ENCODE measurements at places on chromosomes 4 and X. TPM values are rescaled to one million over a fixed set of nuclear protein-coding genes. Genes with fewer than 3 reads are reported as not detected.

The PRICKLE3 gene
- total RNA-seq, result 10.8 TPM

The ATP1B4 gene
- not detected for total RNA-seq

The C1QTNF7 gene
- total RNA-seq, result not detected

The RS1 gene
- not detected for total RNA-seq

The ZMAT1 gene
- total RNA-seq, result not detected

The MAGEC1 gene
- total RNA-seq, result not detected

DNA sequence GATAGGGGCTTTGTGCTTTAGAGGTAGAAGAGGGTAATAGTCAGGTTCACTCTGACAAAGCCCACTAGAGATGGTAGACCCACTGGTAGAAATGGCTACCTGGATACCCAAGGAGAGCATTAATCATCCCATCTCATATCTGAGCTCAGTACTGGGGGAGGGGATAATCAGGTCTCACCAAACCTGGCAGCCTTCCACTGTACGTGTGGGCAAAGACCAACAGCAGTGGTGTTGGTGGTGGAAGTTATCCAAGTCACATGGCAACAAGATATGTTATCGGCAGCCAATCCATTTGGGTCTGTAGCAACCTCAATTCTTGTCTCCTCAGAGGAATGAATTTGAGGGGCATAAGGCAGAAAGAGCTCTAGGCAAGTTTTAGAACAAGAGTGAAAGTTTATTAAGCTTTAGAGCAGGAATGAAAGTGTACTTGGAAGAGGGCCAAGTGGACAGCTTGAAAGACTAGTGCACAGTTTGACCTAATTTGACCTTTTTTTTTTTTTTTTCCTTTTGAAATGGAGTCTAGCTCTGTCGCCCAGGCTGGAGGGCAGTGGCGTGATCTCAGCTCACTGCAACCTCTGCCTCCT is 67.0 kb upstream of the CXCL13 start:
- H3K27me3 ChIP-seq, result peaks cover 68% of the 10 kb centered on the region
- no peak for DNase-seq
- H3K4me1 ChIP-seq, result no peaks in the 10 kb centered on the region
- H3K36me3 ChIP-seq, result no peaks in the 10 kb centered on the region

DNA sequence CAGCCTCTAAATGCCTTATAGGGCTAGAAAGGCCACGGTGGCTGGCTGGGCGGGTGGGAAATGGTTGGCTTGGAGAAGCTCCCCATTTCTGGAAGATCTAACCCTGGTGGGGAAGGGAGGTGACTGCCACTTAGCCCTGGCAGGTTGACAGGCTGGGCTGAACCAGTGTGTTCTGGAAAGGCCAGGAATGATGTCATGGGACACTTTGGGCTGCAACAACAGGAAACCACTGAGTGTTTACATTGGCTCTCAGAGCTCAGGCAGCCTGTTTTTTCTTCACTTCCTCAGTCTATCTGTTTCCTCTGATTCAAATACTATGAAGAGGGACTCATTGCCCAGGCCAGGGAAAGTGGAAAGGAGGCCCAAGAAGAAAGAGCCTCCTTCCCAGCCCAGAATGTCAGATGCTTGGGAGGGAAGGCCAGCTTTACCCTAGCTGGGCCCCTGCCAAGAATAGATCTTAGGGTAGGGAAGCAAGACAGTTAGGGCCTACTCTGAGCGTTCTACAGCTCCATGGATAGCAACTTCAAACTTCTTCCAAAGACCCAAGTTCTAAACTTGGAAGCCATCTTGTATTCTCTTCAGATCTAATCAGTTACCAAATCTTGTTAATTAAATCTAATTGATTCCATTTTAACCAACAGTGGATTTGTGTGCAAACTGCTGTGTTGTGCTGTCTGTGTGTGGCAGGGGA is 65.8 kb upstream of the MSN start:
- H3K27ac ChIP-seq, result peak overlapping the region; percentile 78
- no peak overlapping the region for H3K4me3 ChIP-seq
- H3K36me3 ChIP-seq, result no peaks in the 10 kb centered on the region
- no peaks in the 10 kb centered on the region for H3K27me3 ChIP-seq
- H3K4me1 ChIP-seq, result peaks cover 26% of the 10 kb centered on the region

DNA sequence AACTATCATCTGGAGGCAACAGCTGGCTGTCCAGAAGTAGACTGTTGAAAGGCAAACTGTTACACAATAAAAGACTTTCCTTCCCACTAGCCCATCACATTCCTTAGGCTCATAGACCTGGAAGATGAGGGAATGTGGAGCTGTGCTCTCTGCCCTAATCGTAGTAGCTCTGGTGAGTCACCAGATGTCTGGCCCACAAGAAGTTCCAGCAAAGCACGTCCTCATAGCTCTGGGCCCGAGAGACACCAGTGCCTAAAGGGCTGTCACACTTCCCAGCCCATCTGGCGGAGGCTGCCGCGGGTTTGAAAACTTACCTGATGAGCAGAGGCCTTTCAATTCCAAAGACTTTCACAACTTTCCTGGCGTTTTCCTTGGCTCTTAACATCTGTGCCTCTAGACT is 81.7 kb upstream of the STOX2 start:
- H3K27me3 ChIP-seq, result no peaks in the 10 kb centered on the region
- no peaks in the 10 kb centered on the region for H3K4me1 ChIP-seq
- H3K4me3 ChIP-seq, result no peak overlapping the region
- no peaks in the 10 kb centered on the region for H3K36me3 ChIP-seq
- no peak overlapping the region for H3K27ac ChIP-seq

DNA sequence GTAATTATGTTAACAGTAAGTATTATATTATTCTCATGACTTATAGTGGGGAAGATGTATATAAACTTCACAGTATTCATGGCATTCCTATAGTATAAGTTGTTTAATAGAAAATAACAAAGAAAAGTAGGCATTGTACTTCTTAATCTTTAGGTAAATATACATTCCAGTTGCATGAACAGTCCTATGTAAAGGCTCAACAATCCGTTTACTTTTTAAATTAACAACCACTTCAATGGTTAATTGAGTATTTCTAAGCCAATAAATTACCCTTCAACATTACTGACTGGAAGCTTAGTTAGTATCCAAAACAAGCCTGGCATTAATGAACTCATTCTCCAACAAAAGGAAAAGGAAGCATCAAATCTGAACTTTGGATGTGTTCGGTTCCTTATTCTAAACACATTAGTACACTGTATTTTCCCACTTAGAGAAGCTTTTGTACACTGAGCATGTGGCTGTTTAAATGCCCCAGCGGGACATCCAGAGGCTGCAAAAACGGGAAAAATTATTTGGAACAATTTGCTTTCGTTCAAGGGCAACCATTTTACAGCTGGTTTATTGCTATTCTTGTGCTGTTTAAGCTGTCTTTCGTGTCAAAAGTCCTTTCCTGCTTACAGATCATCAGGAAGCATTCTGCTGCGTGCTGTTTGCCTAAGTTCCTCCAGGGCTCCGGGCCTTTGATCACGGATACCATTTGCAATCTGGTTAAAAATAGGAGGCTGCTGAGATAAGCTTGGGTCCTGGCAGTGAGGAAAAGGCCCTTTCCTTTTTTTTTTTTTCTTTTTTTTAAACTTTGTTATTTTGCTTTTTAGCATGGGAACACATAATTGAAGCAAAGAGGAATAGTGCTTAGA is 460.3 kb downstream of the SPRY1 start:
- peak; percentile 48 for DNase-seq
- peak overlapping the region; percentile 37 for H3K4me3 ChIP-seq
- H3K27ac ChIP-seq, result no peak overlapping the region
- no peaks in the 10 kb centered on the region for H3K27me3 ChIP-seq
- H3K36me3 ChIP-seq, result no peaks in the 10 kb centered on the region

DNA sequence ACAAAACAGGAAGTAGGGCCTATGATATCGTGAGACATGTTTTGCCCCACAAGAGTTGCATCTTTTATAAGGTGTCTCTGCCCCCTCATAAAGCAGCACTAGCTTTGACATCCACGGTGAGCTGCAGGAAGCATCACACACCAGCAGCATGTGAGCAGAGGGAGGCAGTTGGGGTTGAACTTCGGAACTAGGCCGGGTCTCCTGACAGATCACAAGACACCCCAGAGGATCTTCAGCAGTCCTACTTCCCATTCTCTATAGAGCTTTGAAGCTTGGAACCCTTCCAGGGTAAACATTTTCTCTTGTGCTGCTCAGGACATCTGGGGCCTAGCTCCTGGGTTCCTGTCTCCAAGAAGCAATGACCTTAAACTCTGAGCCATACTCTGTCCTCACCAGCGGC is 27.5 kb downstream of the YY2 start:
- DNase-seq, result no peak
- no peaks in the 10 kb centered on the region for H3K27me3 ChIP-seq
- no peak overlapping the region for H3K27ac ChIP-seq
- H3K4me3 ChIP-seq, result no peak overlapping the region

GRCh38 chrX:42375086-42375485 is 402.9 kb downstream of the PPP1R2C start:
- DNase-seq, result no peak
- no peak overlapping the region for H3K27ac ChIP-seq
- H3K4me3 ChIP-seq, result no peak overlapping the region
- no peaks in the 10 kb centered on the region for H3K27me3 ChIP-seq
- no peaks in the 10 kb centered on the region for H3K36me3 ChIP-seq

GRCh38 chr4:87650938-87651337 is 858 bp downstream of the DMP1 start:
- H3K4me3 ChIP-seq, result no peak overlapping the region
- no peaks in the 10 kb centered on the region for H3K27me3 ChIP-seq
- H3K4me1 ChIP-seq, result no peaks in the 10 kb centered on the region
- H3K27ac ChIP-seq, result no peak overlapping the region
- no peak for DNase-seq

DNA sequence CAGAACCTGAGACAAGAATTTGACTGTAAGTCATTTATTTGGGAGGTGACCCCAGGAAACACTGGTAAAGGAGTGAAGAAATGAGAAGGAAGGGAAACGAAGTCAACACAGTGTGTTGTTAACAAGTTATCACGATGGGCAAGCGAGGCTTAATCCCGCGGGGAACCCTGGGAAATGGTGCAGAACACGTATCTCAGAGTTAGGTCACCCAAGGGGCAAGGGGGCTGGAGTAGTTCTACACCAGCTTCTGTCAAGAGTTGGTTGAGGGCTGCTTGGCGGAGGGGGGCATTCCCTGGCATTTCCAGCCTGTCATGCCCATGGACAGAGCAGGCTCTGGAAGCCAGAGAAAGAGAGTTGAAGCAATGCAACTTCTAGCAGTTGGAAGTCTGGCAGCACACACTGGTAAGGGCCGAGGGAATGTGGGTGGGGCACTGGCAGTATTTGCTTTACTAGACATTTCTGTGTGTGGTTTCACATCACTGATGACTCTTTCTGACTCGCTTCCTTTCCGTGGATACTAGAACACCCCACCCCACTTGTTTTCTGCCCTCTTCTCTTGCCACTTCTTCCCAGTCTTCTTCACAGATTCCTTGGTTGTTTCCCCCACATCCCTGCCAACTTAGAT is 52.2 kb upstream of the ADGRG2 start:
- H3K27ac ChIP-seq, result no peak overlapping the region
- H3K4me3 ChIP-seq, result no peak overlapping the region
- no peaks in the 10 kb centered on the region for H3K36me3 ChIP-seq

DNA sequence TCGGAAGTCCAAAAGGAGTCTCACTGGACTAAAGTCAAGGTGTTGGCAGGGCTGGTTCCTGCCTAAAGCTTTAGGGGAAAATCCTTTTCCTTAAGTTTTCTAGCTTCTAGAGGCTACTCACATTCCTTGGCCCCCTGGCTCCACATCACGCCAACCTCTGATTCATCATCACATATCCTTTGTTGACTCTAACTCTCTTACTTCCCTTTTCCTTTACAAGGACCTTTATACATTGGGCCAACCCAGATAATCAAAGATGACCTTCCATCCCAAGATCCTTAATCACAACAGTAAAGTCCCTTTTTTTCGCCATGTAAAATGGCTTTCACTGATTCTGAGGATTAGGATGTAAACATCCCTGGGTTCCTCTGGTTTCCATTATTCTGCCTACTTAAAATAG is 146.4 kb upstream of the DCAF8L1 start:
- no peaks in the 10 kb centered on the region for H3K27me3 ChIP-seq
- no peak for DNase-seq
- no peaks in the 10 kb centered on the region for H3K4me1 ChIP-seq
- no peak overlapping the region for H3K27ac ChIP-seq
- no peaks in the 10 kb centered on the region for H3K36me3 ChIP-seq

DNA sequence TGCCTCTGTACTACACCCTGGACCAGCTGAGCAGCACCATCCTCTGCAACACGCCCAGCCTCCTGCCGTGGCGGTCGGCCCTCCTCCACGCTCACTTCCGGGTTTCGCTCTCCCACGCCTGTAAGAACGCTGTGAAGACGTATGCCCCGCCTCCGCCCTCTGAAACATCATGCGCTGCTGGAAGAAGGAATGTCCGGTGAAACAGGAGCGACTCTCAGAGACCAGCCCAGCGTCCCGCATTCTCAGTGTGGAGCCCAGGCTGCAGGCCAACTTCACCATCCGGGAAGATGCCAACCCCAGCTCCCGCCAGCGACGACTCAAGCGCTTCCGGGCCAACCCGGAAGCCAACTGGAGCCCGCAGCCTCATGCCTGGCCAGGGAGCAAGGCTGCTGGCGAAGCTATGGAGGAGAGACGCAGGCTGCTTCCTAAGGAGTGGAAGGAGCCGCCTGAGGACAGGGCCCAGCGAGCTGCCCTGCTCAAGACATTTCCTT is 186.1 kb upstream of the SLITRK2 start:
- DNase-seq, result no peak
- H3K4me1 ChIP-seq, result no peaks in the 10 kb centered on the region
- H3K4me3 ChIP-seq, result no peak overlapping the region
- H3K27me3 ChIP-seq, result no peaks in the 10 kb centered on the region
- H3K27ac ChIP-seq, result no peak overlapping the region
